ENCODE measurements at places on chromosomes 7 and 10.

- no peak for DNase-seq
Observed at GRCh38 chr10:125130260-125130659, 30.1 kb downstream of the CTBP2 start.

DNA sequence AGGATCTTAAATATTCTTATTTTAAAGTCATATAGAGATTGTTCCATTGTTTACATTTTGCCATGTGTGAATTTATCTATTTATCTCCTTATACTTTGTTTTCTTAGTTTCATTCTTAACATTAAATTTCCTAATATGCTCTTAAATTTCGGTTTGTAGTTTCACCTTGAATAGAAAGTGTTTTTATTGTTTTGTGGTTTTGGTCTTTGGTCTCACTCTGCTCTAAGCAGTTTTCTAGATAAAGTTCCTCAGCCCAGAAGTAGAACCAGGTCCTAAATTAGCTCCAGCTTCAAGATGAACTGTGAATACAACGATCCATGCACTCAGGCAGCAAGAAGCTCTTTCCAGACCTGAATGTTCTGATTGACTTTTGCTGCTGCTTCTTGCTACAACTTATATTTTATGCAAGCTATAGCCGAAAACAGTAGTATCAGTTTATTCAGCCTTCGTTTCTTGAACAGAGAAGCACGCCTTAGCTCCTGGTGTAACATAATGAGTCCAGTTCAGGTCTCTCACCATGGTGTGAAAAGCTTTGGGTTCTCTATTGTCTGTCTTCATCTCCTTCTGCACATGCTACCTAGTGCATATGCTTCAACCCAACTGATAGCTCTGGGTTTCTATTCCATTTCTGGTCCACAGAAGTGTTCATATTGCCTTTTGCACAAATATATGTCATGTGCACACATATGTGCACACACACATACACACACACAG, 95.3 kb downstream of the SEM1 start:
- no peak for DNase-seq

DNA sequence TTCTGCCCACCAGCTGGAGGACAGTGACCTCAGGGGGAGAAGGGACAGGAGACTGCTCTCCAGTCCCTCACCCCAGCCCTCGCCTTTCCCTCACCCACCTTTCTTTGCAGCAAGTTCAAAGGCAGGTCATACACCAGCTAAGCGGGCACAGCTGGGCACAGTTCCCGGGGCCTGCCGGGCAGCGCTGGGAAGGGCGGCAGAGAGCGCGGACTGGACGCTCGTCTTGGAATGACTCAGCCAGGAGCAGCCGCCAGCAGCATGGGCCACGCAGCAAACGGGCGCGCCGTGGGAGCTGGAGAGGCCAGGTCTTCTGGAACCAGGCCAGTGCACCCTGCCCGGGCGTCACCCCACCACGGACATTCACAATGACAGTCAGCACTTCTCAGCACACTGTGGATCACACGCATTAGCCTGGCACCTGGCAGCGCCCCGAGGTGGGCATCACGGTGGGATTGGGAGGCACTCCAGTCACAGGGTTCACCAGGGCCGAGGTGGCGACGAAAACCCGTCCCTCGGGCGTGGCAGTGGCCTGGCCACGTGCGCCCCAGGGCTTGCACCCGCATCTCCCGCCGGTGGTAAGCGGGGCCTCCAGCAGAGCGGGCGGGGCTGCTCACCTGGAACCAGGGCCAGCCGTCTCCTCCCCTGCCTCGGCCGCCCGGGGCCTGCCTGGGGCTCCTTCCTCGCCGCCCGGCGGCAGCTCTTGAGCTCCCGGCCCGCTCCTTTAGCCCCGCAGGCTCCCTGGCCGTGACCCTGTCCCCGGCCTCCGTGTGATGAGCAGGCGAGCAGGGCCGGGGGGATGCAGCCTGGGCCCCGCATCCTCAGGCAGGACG, 29.0 kb upstream of the WDFY4 start:
- no peak for DNase-seq

- no peak for DNase-seq
Observed at GRCh38 chr7:44286618-44287487, 38.5 kb downstream of the CAMK2B start.

DNA sequence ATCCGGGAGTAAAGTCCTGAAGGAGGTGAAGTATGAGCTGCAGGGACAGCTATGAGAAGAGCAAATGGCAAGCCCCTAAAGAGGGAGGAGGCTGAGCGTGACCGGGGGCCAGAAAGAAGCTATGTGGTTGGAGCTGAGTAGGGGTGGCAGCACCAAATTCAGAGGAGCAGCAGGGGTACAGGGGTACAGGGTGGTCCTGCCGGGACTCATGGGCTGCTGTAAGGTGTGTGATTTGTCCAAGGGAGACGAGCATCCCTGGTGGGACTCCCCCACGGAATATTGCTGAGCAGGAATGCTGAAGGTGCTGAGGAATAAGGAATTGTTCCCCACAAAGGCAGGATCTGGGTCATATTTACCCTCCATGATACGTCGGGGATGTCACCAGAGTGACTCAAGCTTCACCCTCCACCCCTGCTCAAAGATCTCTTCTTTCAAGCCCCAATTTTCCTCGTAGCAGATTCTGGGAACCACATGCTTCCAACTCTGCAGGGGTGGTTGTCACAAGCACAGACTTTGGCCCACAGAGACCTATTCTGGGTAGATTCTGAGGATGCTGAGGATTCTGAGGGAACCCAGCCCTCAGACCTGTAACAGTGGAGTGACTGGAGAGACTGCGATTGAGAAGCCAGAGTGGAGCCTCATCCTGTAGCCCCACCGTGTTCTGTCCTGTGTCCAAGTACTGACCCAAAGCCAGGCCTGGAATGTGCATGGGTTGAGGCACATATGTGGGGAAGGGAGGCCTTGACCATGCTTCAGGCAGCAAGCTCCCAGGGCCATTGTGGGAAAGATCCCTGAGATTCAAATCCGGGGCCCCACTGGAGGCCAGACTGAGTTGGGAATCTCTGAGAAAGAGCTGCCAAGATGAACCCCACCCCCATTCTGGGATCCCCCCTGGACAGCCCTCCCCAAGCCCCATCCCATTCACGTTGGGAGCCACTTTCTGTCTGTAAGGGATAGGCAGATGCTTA, 4.2 kb downstream of the SFTPD start:
- DNase-seq, result no peak

GRCh38 chr10:111698711-111699110, 484.9 kb downstream of the GPAM start:
- DNase-seq, result no peak

GRCh38 chr7:12267542-12267941, 56.4 kb downstream of the TMEM106B start:
- no peak for DNase-seq

DNA sequence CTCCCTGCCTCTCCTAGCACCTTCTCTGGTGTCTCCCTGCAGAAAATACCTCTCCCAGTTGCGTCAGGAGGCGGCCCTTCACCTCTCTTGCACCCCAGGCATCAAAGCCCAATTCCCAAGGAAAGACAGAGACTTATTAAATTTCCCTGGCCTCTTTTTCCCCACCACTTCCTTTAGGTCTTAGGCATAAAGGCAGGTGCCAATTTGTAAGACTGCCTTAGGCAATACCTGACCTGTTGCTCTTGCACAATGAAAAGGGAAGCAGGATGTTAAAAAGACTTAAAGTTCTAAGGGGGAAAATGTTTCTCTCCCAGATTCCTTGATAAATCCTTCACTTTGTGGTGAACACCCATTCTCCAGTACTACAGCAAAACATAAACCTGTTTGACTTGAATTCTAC, 186.7 kb downstream of the SLC25A13 start:
- no peak for DNase-seq

DNA sequence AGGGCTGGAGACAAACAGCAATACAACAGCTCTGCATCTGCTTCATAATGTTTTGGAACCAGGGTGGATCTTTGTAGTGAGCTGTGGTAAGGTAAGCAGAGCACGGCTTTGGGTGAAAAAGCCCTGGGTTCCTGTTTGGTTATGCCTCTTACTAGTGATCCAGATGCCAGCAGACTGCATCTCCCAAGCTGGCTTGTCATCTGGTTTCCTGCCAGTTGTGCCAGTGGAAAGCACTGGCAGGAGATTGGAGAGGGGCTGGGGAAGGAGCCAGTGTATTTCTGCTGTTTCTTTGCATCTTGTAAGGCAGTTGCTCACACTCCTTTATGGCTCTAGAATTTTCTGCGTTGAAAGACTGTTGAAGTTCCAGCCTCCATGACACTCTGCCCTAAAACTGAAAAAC, 137.6 kb downstream of the TSPAN12 start:
- no peak for DNase-seq

GRCh38 chr7:140889150-140889549, 35.6 kb downstream of the BRAF start:
- no peak for DNase-seq

DNA sequence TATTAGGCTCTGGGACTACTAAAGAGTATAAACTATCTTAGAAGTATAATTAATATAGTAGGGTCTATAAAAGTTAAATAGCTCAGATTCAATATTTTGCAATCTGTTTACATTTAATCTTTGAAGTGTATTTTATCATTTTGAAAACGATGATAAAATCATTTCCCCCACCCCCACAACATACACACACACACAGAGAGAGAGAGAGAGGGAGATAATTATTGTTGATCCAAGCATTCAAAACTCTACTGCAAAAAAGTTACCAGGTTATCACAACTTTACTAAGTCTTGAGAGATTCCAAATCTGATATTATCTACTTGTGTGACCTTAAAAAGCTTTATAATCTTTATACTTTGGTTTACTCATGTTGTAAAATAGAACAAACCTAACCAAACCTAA, 14.0 kb downstream of the ZNF800 start:
- no peak for DNase-seq

DNA sequence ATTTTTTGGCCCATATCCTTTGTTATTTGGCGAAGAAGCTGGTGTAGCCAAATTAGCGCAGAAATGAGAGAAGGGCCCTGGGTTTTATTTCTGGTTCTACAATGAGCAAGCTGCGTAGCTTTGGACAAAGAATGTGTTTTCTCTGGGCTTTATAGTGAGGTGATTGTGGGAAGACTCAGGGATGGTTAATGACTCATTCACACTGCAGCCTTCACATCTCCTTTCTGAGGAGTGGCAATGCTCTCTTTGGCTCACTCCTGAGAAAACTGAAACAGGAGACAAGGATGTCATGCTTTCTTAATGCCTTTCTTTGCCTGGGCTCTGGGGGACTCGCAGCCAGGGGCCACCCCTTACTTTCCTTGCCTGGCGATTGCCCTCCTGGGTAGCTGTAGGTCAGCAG, 271.0 kb upstream of the PODXL start:
- DNase-seq, result no peak

- no peak for DNase-seq
Observed at GRCh38 chr7:1998146-1998545, 234.6 kb downstream of the MAD1L1 start.

GRCh38 chr10:101258179-101258885, 29.1 kb upstream of the LBX1 start:
- DNase-seq, result no peak

- DNase-seq, result no peak
Observed at GRCh38 chr7:129227646-129228578, 3.1 kb downstream of the AHCYL2 start.

- no peak for DNase-seq
Observed at GRCh38 chr7:107913851-107914250, 22.9 kb downstream of the DLD start.

- DNase-seq, result no peak
Observed at GRCh38 chr10:99685597-99685967, 26.3 kb downstream of the ENTPD7 start.

DNA sequence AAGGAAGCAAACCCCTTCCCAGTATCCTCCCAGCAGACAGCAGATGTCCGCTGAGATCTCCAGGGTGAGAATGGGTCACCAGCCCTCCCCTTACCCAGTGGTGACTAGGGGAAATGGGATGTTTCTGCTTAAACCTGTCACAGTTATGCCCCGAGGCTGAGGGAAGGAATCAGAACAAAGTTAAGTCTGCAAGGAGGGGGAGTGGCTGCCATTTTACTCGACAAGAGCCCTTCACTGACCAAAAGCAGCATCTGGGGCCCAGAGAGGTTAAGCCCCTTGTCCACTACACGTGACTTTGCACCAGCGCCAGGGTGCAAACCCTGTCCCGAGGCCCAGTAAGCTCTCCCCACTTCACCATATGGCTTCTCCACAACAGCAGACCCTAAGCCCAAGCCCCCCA, 4.6 kb upstream of the NANOS1 start:
- no peak for DNase-seq

GRCh38 chr7:43905956-43906330, 453 bp downstream of the URGCP start:
- DNase-seq, result no peak

DNA sequence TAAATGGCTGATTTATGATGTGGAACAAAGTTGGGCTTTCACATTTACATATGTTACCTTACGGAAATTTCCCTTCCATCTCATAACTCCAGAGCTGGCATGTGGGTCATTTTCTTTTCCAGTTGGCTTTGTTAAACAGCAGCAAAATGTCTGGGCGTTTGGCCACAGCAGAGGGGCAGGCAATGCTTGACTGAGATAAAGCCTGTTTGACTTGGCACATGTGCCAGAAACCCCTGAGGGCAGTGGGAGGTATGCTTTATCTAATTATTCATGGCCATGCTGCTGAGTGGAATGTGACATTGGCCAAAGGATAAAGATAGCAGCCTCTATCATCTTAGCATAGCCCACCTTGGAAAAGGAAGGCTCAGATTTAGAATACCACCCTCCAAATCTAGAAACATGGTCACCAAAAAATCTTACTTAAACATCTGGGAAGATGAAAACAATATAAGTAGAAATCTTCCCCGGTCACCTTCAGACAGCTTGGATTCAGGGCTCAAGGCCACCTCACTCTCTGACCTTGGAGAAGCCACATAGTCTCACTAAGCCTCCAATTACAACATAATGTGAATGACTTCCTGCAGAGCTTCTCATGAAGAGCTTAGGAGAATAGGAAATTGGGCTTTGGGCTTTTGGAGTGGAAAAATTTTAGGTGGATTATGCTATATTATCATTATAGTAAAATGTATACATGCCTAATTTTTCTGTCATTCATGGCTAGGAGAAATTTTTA, 101.5 kb downstream of the GRM3 start:
- DNase-seq, result no peak

DNA sequence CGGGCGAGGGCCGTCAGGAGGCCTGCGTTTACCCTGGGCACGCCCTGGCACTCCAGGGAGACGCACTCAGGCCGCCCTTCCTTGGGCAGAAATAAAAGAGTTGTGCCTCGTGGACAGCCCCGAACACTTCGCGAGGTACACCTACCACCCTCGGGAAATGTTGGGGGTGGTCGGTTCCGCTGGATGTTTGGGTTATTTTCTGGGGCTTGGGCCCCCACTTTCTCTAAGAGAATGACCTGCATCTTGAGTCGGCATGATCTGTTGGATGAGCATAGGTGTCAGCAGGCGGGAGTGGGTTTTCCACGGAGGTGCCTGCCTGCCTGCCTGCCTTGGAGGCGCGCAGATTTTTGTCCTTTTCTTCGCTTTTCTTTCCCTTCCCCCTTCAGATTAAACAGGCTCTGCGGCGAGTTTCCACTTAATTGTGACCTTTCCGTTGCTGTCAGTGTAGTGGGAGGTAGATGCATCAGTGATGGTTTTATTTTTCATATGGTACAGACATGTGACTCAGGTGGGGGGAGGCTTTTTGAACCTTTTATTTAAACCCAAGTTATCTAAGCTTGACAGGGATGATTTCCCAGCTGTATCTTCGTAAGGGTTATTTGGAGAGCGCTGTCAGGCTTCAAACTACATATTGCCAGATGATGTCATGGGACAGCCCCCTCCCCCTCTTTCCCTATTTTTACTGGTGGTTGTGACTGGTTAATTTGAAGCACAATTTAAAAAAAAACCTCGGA, 661 bp downstream of the HECTD2 start:
- DNase-seq, result no peak

GRCh38 chr7:32658467-32658869, 163.2 kb downstream of the AVL9 start:
- DNase-seq, result no peak

All from NCI-H187 (cell line).